HFFc6 (cell line): ENCODE measurements at places on chromosomes 16 and 17.

GRCh38 chr17:13601776-13602551, at the start of gene HS3ST3A1:
Gene HS3ST3A1 (minus strand): TSS chr17:13601929. CDS start chr17:13601129, 800 bp downstream.
- peak; percentile 84 for DNase-seq

DNA sequence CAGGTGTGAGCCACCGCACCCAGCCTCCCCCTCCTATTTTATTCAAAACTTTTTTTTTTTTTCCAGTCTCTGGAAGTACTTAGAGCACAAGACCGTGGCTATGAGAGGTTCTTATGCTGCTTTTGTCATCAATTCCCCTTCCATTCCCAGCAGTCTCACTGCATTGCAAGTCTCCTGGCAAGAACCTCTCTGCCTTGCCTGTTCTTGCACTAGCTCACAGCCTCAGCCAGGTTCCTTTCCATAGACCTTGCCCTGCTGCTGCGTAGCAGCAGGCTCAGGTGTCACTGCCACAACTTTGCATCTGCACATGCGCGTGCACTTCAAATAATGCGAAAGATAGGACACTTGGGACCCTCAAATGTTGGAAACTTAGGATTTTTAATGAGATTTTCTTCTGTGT, 15.6 kb downstream of the ATP6V0A1 start:
- DNase-seq: no peak

- no peak for DNase-seq
Observed at GRCh38 chr16:3035289-3035971, 1.3 kb downstream of the BICDL2 start.

- no peak for DNase-seq
Observed at GRCh38 chr17:14051692-14052091, 17.6 kb upstream of the COX10 start.

GRCh38 chr16:22284637-22285036, 12.6 kb upstream of the POLR3E start:
- DNase-seq: no peak

DNA sequence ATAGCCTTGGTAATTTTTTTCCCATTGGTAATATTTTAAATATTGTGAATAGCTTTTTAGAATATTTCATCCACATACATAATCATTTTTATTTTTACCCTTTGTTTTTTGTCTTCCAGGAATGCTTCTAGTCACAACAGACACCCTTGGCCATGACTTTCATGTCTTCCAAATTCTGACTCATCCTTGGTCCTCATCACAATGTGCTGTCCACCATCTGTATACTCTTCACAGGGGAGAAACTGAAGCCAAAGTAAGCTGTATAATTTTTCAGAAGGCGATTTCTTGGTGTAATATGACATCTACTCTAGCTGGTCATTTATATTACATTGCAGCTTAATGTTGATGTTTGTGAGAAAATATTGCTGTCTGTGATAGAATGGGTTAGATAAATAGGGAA, 269.4 kb downstream of the BCAS3 start:
- peak; percentile 45 for DNase-seq

- DNase-seq: no peak
Observed at GRCh38 chr17:56424543-56425044, 168.9 kb upstream of the NOG start.
